Stimulated activated CD4-positive, alpha-beta T cell treated with anti-CD3 and anti-CD28 coated beads, Interleukin-2, amount 100 ng/mL, for 48 hours (primary cell): ENCODE measurements at places on chromosomes 1 and 21.

DNA sequence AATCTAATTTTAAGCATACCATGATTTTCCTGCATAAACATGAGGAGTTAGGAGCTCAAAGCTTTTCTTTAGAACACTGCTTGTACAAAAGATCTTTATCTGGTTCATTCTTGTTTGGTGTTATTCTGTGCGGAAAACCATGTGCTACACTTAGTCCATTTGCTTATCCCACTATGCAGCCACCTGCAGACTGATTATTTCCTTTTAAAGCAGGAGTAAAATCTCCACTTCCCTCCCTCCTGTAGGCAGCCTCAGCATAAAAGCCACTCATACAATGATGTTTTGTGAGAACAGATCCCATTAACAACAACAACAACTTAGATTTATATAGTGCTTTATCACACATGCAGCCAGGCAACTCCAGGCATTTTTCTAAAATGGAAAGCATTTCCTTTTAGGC is 355.3 kb upstream of the NEGR1 start:
- no peak for DNase-seq

- DNase-seq: peak; percentile 21
Measured at GRCh38 chr1:51303751-51304251, 26.6 kb downstream of the TTC39A start.

DNA sequence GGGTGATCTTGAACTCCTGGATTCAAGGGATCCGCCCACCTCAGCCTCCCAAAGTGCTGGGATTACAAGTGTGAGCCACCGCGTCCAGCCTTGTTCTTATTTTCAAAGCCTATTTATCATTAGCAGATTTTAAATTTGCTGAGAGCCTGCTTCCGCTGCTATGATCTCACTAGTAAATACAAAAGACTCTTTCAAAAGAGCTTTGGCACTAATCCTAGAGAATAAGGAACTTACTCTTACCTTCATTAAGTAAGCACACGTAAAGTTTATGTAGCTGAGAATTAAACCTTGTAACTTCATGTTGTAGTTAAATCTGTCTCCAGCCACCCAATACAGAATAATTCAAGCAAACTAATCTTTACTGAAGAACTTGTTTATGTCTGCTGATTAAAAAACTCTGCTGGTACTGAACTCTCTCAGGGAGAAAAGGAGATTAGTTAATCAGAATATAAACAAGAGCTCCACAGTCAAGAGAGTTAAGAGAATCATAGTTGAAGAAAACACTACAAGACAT is 72.3 kb downstream of the RUSC1 start:
- no peak for DNase-seq

GRCh38 chr1:28441674-28442073 is 64.2 kb upstream of the RCC1 start:
- DNase-seq: no peak

- DNase-seq: no peak
Measured at GRCh38 chr1:47662068-47662467, 224.2 kb downstream of the FOXD2 start.

DNA sequence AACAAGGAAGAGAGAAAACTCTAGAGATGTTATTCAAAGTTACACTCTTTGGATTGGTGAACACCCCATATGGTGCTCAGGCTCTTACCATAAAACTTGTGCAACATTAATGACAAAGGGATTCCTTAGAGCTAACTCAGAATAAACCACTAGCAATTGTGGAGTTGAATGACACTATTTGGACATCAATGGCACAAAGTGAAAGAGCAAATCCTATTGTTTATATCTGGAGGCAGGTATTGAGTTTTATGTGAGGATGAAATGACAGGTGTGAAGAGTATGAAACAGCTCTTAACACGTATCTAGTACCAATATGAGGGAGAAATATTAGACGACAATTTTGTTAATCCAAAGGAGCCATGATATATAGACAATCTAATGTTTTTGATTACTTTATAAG is 584.9 kb upstream of the PBX1 start:
- no peak for DNase-seq

DNA sequence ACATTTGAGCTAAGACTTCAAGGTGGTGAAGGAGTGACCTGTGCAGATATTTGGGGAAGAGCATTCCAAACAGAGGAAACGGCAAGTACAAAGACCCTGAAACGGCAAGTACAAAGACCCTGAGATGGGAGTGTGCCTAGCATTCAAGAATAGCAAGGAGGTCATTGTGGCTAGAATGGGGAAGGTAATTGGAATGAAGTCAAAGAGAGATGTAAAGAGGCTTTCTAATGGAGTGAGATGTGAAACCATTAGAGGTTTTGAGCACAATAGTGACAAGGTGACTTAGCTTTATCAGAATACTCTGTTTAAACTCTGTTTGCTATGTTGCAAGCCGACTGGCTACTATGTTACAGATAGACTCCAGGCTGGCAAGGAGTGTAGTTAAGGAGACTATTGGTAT is 4.4 kb downstream of the CDC7 start:
- no peak for DNase-seq

GRCh38 chr1:109765483-109765815 is 1.7 kb upstream of the EPS8L3 start:
- no peak for DNase-seq

GRCh38 chr1:48442864-48443619 is 29.0 kb downstream of the SPATA6 start:
- DNase-seq: no peak

- no peak for DNase-seq
Measured at GRCh38 chr21:33189824-33190223, 39.9 kb upstream of the IFNAR2 start.

DNA sequence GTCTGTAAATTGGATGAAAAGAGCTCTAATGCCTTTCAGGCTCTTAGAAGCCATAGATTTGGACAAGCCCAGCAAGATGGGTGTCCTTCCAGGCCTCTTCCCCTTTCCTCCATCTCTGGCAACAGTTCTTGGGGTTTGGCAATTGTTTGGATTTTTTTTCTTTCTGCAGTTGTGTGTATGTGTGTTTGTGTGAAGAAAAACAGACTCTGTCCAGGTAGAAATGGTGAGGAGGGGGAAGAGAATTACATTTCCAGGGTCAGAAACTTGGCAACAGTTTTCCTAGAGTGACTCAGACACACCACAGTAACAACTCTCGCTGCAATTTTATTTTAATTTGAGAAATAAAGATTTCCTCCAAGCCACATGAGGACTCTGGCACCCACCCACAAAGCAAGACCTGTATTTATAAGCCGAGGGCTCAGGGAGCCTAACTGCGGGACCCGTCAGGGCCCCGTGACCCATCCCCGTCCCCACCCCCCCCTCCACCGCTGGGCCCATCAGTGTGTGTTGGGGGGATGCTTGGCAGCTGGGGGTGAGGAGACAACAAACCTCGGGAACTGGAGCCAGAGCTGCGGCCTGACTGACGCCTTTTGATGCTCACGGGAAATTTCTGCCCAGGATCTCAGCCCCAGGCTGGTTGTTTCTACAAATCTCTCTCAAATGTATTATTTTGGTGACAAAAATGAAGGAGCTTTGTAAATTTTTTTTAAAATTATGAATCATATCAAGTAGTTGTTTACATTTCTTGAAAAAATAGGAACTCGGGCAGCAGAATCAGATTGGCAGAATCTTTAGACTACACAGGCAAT is 4.4 kb downstream of the TMEM200B start:
- no peak for DNase-seq

GRCh38 chr1:1063945-1064831 is 9.9 kb downstream of the RNF223 start:
- peak; percentile 78 for DNase-seq

GRCh38 chr21:27024301-27024700 is 57.4 kb upstream of the ADAMTS5 start:
- DNase-seq: no peak
